Body of pancreas (tissue), 4 donors: ENCODE measurements at places on chromosomes 3 and 15. TPM values are rescaled to one million over a fixed set of nuclear protein-coding genes. Genes with fewer than 3 reads are reported as not detected.

GRCh38 chr15:37204692-37205091 is 104.3 kb upstream of the MEIS2 start:
- H3K27me3 ChIP-seq, result no peaks in the 10 kb centered on the region
- DNase-seq, result no peak
- H3K36me3 ChIP-seq, result no peaks in the 10 kb centered on the region
- H3K4me1 ChIP-seq, result no peaks in the 10 kb centered on the region
- no peak overlapping the region for H3K27ac ChIP-seq
- H3K4me3 ChIP-seq, result no peak overlapping the region

DNA sequence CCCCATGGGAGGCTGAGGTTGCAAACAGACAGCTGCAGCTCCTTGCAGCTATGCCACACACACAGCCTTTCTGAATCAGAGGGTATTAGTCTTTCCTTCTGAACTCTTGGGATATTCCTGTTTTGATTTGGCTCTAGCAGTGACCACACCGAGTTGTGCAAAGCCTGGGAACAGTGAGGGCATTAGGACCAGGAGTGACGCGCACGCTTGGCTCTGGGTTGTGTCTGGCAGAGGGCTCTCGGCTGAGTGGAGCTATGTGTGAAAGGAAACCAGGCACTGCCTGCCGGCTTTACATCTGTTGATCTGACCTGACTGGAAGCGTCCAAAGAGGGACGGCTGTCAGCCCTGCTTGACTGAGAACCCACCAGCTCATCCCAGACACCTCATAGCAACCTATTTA is at the start of gene GALNT15:
GALNT15 (plus strand) TSS at position 292 of the 400 bp plus-strand sequence. CDS start 472 bp downstream, outside the sequence.
- peak within 1 kb of the TSS; percentile 13 for H3K27ac ChIP-seq
- H3K4me3 ChIP-seq, result no peak within 1 kb of the TSS
- H3K27me3 ChIP-seq, result no peaks in the 10 kb centered on the region

GRCh38 chr15:49038382-49038781 is 7.9 kb downstream of the SECISBP2L start:
- no peak overlapping the region for H3K4me3 ChIP-seq
- H3K27ac ChIP-seq, result no peak overlapping the region
- DNase-seq, result no peak
- peaks cover 18% of the 10 kb centered on the region for H3K4me1 ChIP-seq
- peaks cover 4% of the 10 kb centered on the region for H3K36me3 ChIP-seq

- peak within 1 kb of the TSS; percentile 96 for H3K27ac ChIP-seq
- no peaks in the 10 kb centered on the region for H3K36me3 ChIP-seq
- peaks cover 42% of the 10 kb centered on the region for H3K4me1 ChIP-seq
- H3K27me3 ChIP-seq, result no peaks in the 10 kb centered on the region
Measured at GRCh38 chr15:52295421-52296001, at the start of gene MYO5C. Gene MYO5C, minus strand, starts transcription at chr15:52295804. Its CDS starts 168 bp downstream, at chr15:52295636.

DNA sequence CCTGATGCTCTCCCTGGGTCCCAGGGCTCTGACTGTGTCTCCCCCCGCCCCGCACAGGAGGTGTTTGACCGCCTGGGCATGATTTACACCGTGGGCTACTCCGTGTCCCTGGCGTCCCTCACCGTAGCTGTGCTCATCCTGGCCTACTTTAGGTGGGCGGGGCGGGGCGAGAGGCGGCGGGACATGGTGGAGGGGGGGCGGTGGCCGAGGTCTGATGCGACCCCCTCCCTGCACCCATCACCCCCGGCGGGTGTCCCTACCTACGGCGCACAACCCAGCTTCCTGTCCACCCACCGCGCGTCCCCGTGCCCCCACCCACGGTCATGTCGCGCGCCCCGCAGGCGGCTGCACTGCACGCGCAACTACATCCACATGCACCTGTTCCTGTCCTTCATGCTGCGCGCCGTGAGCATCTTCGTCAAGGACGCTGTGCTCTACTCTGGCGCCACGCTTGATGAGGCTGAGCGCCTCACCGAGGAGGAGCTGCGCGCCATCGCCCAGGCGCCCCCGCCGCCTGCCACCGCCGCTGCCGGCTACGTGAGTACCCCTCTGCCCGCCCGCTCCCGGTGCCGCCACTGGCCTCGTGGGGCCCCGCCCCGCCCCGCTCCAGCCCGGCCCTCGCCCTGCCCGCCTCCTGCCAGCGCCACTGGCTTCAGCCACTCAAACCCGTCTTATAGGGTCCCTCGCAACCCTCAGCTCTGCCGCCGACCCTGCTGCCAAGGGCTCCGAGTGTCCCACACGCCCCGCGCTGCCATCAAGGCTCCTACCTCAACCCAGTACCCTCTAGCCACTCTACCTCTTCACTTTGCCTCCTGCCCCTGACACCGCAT is 21.0 kb downstream of the PTH1R start:
- H3K27ac ChIP-seq, result no peak overlapping the region
- H3K27me3 ChIP-seq, result no peaks in the 10 kb centered on the region
- no peak for DNase-seq
- H3K4me3 ChIP-seq, result no peak overlapping the region

DNA sequence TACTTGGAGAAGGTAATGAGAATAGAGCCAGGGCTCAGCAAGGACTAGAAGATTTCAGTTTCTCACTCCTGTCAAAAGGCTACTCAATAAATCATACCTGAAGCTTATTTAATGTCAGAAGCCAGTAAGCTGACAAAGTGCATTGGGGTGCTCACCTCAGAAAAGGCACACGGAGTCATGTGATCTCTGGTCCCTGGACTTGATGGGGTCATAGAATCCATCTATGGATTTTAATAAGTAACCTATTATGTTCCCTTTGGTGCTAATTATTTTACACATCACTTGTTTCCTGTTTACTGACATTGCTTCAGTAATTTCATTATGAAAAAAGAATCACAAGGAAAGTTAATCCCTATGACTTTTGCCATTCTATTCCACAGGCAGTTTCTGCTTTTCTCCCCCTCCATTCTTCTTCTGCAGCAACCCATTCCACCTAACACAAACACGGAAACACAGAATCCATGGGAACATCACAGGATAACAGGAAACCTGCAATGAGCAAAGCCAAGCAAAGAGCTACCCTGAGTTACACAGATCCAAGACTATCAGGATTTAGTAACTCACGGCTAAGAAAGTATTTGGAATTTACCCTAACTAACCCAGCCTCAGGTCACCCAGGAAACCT is 159.6 kb downstream of the MEIS2 start:
- no peak overlapping the region for H3K4me3 ChIP-seq
- no peak for DNase-seq
- peak overlapping the region; percentile 54 for H3K27ac ChIP-seq
- no peaks in the 10 kb centered on the region for H3K4me1 ChIP-seq

- DNase-seq, result no peak
- no peaks in the 10 kb centered on the region for H3K36me3 ChIP-seq
- no peak overlapping the region for H3K27ac ChIP-seq
Measured at GRCh38 chr15:64930778-64931371, 19.2 kb downstream of the ANKDD1A start.

- no peak for DNase-seq
- H3K27ac ChIP-seq, result no peak overlapping the region
- H3K36me3 ChIP-seq, result no peaks in the 10 kb centered on the region
- H3K4me1 ChIP-seq, result peaks cover 16% of the 10 kb centered on the region
- H3K4me3 ChIP-seq, result no peak overlapping the region
Measured at GRCh38 chr3:194574639-194575483, 58.4 kb downstream of the TMEM44 start.

- no peaks in the 10 kb centered on the region for H3K36me3 ChIP-seq
- no peak for DNase-seq
- H3K4me1 ChIP-seq, result peaks cover 21% of the 10 kb centered on the region
Measured at GRCh38 chr15:32036971-32037370, 6.7 kb downstream of the CHRNA7 start.

DNA sequence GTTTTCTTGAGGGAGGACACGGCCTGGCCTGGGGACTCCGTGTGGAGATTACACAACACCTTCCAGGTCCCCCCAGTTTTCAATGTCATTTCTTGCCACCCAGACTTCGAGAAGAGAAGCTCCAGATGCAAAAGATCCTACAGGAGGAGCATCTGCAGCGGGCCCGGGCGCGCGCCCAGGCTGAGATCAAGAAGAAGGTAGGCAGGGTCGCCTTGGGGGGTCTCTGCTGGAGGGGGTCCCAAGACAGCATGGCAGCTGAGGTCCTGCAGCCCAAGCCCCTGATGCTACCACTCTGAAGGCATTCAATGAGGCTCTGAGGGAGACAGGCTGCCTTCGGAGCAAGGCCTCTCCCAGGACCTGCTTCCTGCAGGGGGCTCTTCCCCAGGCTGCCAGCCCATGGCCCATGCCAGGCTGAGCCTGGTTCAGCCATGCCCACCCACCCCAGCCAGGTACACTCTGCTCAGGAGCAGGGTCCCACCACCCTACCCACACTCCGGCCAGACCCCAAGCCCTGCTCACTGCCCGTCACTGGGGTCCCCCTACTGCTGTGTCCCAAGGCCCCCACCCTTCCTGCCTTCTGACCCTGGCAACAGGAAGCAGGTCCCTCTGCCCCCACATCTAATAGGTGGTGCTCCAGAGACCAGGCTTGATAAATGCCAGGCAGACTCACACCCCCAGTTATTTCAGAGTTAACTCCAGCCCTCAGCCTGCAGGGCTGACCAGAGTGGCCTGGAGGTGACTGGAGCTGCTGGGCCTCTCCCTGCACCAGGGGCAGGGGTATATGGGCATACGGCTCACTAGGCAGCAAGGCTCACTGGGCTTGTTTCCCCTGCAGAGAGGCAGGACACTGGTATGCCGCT is 40.0 kb downstream of the ZXDC start:
- no peak overlapping the region for H3K27ac ChIP-seq
- H3K27me3 ChIP-seq, result no peaks in the 10 kb centered on the region
- peaks cover 12% of the 10 kb centered on the region for H3K36me3 ChIP-seq
- no peaks in the 10 kb centered on the region for H3K4me1 ChIP-seq
- no peak overlapping the region for H3K4me3 ChIP-seq

GRCh38 chr3:187997490-187997889 is 156.5 kb upstream of the LPP start:
- DNase-seq, result no peak
- no peaks in the 10 kb centered on the region for H3K36me3 ChIP-seq
- H3K27ac ChIP-seq, result no peak overlapping the region
- peaks cover 31% of the 10 kb centered on the region for H3K4me1 ChIP-seq
- H3K4me3 ChIP-seq, result no peak overlapping the region

- H3K4me3 ChIP-seq, result no peak overlapping the region
- peaks cover 24% of the 10 kb centered on the region for H3K4me1 ChIP-seq
- no peaks in the 10 kb centered on the region for H3K27me3 ChIP-seq
- H3K36me3 ChIP-seq, result peaks cover 15% of the 10 kb centered on the region
- H3K27ac ChIP-seq, result no peak overlapping the region
Measured at GRCh38 chr15:70077188-70078147, 20.2 kb downstream of the TLE3 start.

- H3K27ac ChIP-seq, result no peak overlapping the region
- no peaks in the 10 kb centered on the region for H3K36me3 ChIP-seq
- no peaks in the 10 kb centered on the region for H3K27me3 ChIP-seq
- no peak overlapping the region for H3K4me3 ChIP-seq
- no peak for DNase-seq
- no peaks in the 10 kb centered on the region for H3K4me1 ChIP-seq
Measured at GRCh38 chr3:62149962-62150361, 223.4 kb downstream of the FEZF2 start.

GRCh38 chr15:26287381-26287780 is 424.3 kb upstream of the ATP10A start:
- no peak overlapping the region for H3K27ac ChIP-seq
- no peak overlapping the region for H3K4me3 ChIP-seq
- no peak for DNase-seq
- H3K4me1 ChIP-seq, result no peaks in the 10 kb centered on the region

GRCh38 chr3:134790065-134790464 is 5.0 kb upstream of the EPHB1 start:
- H3K27me3 ChIP-seq, result no peaks in the 10 kb centered on the region
- H3K4me1 ChIP-seq, result peaks cover 4% of the 10 kb centered on the region
- DNase-seq, result no peak
- H3K36me3 ChIP-seq, result no peaks in the 10 kb centered on the region

GRCh38 chr3:195113536-195114425 is 157.2 kb downstream of the XXYLT1 start:
- no peak overlapping the region for H3K27ac ChIP-seq
- H3K36me3 ChIP-seq, result no peaks in the 10 kb centered on the region
- no peaks in the 10 kb centered on the region for H3K27me3 ChIP-seq
- DNase-seq, result no peak
- no peaks in the 10 kb centered on the region for H3K4me1 ChIP-seq
- no peak overlapping the region for H3K4me3 ChIP-seq

GRCh38 chr3:101994386-101994785 is 145.1 kb downstream of the NFKBIZ start:
- no peak for DNase-seq
- no peak overlapping the region for H3K27ac ChIP-seq
- H3K27me3 ChIP-seq, result no peaks in the 10 kb centered on the region
- no peak overlapping the region for H3K4me3 ChIP-seq

GRCh38 chr3:51375571-51375970 is 9.5 kb upstream of the MANF start:
- no peak for DNase-seq
- no peaks in the 10 kb centered on the region for H3K27me3 ChIP-seq
- H3K4me1 ChIP-seq, result no peaks in the 10 kb centered on the region
- H3K27ac ChIP-seq, result no peak overlapping the region
- H3K36me3 ChIP-seq, result no peaks in the 10 kb centered on the region
- no peak overlapping the region for H3K4me3 ChIP-seq

DNA sequence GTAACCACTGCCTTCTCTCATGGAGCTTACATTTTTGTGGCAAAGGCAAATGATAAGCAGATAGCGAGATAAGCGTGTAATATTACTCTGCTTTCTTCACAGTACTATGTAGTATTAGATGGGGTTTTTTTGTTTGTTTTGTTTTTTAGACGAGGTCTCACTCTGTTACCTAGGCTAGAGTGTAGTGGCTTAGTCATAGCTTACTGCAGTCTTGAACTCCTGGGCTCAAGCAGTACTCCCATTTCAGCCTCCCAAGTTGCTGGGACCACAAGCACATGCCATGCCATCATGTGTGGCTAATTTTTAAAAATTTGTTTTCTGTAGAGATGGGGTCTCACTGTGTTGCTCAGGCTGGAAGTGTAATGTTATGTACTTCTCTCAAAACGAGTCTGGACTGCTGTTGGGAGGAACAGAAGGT is 22.9 kb downstream of the MBNL1 start:
- no peaks in the 10 kb centered on the region for H3K36me3 ChIP-seq
- no peak overlapping the region for H3K4me3 ChIP-seq
- DNase-seq, result no peak

CCDC33 gene
- not detected for total RNA-seq

ZNF774 gene
- 9.6 TPM for total RNA-seq

MOBP gene
- total RNA-seq, result not detected

CCDC39 gene
- 0.26 TPM for total RNA-seq

CMTM8 gene
- total RNA-seq, result 22.7 TPM

C3orf38 gene
- total RNA-seq, result 9.6 TPM
